ENCODE measurements at places on chromosomes 5 and 9.

GRCh38 chr9:88481933-88482332 is 53.0 kb upstream of the NXNL2 start:
- DNase-seq, result no peak

GRCh38 chr5:153081385-153081784 is 409.1 kb upstream of the GRIA1 start:
- no peak for DNase-seq

DNA sequence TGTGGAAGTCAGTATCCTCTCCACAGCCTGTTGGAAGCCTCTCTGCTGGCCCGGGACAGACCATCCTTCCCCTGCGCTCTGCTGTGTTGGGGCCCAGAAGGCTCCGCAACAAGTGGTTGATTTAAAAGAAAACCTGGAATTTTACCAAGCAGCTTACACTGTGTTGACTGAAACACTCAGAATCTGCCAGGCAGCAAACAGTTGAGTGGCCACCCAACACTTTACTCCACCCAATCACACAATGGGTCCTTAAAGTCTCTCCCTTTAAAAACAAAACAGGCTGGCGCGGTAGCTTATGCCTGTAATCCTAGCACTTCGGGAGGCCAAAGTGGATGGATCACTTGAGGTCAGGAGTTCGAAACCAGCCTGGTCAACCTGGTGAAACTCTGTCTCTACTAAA is 28.0 kb upstream of the DMRT3 start:
- DNase-seq, result no peak

DNA sequence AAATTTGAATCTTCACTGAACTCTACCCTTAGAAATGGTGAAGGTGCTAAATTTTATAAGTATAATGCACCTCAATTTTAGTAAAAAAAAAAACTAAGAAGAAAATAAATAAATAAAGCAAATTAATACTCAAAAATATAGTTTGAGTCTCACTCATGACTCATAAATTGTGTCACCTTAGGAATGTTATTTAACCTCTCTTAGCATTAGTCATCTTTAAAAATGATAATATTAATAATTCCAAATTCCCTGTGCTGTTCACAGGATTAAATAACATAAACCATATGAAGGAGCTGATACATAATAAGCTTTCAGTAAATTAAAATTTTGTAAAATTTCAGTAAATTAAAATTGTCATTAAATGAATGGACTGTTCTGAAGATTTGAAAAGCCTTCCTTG is 339.8 kb upstream of the RGMB start:
- no peak for DNase-seq

- DNase-seq, result peak; percentile 27
These were observed 33.1 kb downstream of the DAB2IP start for GRCh38 chr9:121684381-121685145.

GRCh38 chr9:133057006-133057405 is 4.8 kb upstream of the CEL start:
- peak; percentile 44 for DNase-seq

DNA sequence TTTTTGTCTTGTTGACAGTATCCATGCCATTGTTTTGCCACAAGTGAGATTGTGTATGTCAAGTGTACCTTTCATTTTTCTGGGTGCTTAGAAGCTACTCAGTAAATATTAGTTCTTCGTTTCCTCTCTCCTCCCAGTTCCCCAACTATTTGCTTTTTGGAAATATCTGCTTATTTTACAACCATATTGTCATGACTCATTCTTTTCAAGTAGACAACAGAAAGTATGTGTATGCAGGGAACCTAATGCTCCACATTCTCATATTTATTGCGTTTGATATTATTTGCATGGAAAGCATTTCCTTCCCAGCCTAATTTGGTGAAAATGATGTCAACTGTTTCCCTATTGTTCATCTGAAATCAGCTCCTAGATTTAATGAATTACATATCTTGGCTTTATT is 483.7 kb upstream of the RIOK2 start:
- DNase-seq, result no peak

GRCh38 chr5:42531611-42532010 is 108.4 kb downstream of the GHR start:
- DNase-seq, result no peak

DNA sequence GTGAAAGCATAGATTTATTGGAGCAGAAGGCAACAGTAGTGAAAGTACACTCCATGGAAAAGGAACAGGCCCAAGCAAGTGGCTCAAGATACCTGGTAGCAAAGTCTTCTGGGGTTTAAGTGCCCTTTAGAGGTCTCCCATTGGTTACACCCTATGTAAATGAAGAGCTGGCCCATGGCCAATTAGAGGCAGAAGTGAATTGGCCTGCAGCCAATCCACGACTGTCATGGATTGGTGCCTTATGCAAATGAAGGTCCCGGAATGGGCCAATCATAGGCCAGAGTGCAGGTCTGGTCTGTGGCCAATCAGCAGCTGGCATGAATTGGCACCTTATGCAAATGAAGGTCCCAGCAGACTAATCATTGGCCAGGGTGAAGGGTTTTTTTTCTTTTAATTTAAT is 64.2 kb upstream of the PCSK5 start:
- no peak for DNase-seq

DNA sequence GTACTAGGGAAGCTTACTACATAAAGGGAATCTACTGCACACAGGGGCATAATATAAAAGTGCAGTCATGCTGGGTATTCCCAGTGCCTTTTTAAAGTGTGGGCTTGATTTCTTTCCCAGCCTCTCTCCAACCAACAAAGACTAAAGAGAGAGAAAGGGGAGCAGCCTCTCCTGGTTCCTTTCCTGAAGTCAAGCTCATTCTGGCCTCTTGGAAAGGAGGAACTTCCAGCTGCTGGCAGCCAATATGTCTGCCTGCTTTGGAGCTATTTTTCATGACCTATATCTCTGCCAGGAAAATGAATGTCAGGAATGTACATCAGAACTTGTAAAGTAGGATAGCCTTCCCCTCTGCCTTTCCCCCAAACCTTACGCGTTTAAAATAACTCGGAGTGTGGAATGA is 57.1 kb downstream of the RAB3C start:
- no peak for DNase-seq

- DNase-seq, result no peak
These were observed 51.7 kb upstream of the KCNMB1 start for GRCh38 chr5:170440771-170441392.

DNA sequence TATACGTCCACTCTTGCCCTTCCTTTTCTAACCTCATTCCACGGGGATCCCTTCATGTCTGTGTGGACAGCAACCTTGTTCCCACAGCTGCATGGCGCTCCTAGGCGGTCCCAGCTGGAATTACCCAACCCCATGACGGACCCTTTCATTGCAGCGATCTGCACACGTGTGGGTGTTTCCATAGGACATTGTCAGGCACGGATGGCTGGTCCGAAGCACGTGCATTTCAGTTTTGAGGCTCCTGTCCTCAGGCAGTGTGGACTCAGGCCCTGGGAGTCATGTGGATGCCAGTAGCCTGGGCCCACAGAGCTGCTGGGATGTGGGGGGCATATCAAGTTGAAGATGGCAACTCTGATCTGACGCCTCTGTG is 15.0 kb downstream of the CARD19 start:
- no peak for DNase-seq

DNA sequence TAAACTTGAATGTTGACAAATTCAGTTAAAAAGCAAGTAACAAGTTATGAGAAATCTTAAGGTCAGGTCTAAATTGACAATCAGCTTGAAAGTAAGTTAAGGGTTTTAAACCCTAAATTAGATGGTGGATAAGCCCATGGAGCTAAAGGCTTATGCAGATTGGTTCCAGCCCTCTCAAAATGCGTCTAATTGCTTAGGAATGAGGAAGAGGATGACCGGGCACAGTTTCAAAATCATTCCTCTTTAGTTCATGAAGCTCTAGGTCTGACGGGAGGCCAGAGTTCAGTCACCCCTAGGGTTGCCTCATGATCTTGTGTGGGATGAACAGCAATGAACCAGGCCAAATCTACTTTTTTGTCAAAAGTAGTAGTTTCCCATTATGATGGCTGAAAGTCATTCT is 75.4 kb downstream of the SLC38A9 start:
- no peak for DNase-seq

- DNase-seq, result no peak
These were observed 2.8 kb upstream of the TEX10 start for GRCh38 chr9:100355561-100355960.

- no peak for DNase-seq
These were observed 164.3 kb upstream of the CLINT1 start for GRCh38 chr5:158023266-158023665.

GRCh38 chr5:135776457-135776856 is 58.0 kb upstream of the SLC25A48 start:
- DNase-seq, result no peak

GRCh38 chr5:60365001-60365400 is 335.0 kb downstream of the DEPDC1B start:
- DNase-seq, result no peak

DNA sequence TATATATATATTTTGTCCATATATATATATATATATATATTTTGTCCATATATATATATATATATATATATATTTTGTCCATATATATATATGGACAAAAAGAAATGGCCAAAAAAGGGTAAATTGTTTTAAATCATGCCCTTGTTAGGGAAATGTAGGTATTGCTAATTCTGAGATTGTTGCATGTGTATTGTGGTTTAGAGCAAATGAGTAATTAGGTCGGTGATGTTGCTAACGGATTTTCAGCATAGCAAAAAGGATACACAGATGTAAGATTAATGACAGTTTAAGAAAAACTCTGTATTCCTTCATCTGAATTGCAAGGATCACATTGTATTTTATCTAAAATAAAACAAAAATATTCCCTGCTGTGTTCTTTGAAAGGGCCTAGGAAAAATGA is 40.2 kb downstream of the OSTF1 start:
- DNase-seq, result peak; percentile 83

GRCh38 chr9:124658165-124659017 is 112.7 kb downstream of the NR6A1 start:
- peak; percentile 61 for DNase-seq

DNA sequence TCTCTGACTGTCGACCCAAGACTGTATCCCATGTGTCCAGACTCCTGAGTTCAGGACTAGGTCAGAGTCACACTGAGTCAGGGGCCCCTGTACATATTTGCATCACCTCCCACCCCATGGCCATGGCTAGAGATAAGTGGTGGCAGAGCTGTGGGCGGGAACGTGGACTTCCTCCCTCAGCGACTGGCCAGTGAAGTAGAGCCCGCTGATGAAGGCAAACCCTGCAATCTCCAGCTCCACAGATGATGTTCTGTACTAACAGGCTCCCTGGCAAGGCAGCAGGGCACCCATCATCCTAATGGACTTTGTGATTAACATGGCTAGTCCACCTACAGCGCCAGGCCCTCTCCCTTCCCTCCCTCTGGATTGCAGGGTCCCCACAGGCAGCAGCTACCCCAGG is 110.5 kb upstream of the LRRTM2 start:
- DNase-seq, result no peak

DNA sequence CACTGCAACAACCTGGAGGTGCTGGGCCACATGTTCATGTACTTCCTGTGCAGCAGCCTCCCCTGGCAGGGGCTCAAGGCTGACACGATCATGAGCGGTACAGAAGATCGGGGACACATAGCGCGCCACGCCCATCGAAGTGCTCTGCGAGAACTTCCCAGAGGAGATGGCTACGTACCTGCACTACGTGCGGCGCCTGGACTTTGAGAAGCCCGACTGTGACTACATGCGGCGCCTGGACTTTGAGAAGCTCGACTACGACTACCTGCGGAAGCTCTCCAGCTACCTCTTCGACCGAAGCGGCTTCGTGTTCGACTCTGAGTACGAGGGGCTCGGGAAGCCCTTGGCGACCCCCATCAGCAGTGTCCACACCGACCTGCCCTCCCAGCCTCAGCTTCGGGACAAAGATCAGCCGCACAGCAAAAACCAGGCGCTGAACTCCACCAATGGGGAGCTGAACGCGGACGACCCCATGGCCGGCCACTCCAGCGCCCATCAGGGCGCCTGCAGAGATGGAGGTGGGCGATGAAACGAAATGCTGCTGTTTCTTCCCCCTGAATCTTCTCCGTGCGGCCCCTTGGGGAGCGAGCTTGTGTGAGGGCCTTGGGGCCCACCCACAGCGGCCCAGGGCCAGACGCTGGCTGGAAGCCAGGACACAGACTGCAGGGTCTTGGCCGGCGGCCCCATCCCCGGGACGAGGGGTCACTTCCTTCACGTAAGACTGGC is 56.5 kb downstream of the JAK2 start:
- no peak for DNase-seq

- DNase-seq, result no peak
These were observed 68.5 kb upstream of the MYO10 start for GRCh38 chr5:17004441-17005106.

- DNase-seq, result no peak
These were observed 24.8 kb upstream of the CTNNAL1 start for GRCh38 chr9:109037946-109038715.

DNA sequence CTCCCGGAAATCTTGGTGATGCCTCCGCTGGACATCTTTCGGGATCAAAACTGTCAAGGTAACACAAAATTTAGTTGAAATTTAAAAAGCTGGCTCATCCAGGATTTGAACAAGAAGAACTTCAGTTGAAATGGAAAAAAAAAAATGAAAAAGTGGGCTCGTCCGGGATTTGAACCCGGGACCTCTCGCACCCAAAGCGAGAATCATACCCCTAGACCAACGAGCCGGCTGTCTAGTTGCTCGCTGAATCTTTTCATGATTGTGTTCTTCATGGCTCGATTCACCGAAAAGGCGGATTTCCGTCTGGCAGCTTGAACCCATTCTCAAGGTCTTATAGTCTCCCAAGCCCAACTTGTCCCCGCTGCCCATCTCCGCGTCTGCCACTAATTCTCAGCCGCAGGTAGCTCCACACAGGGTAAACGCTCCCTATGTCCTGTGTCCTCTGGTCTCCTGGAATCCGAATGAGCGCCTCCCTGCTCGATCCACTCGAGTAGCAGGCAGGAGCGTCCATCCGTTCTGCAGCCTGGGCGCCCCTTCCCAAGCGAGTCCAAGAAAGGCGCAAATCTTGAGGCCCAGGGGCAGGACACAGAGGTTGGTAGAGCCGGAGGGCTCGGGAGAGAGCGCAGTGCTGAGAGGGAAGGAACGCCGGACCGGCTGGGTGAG is 16.2 kb downstream of the TRIM7 start:
- peak; percentile 86 for DNase-seq

DNA sequence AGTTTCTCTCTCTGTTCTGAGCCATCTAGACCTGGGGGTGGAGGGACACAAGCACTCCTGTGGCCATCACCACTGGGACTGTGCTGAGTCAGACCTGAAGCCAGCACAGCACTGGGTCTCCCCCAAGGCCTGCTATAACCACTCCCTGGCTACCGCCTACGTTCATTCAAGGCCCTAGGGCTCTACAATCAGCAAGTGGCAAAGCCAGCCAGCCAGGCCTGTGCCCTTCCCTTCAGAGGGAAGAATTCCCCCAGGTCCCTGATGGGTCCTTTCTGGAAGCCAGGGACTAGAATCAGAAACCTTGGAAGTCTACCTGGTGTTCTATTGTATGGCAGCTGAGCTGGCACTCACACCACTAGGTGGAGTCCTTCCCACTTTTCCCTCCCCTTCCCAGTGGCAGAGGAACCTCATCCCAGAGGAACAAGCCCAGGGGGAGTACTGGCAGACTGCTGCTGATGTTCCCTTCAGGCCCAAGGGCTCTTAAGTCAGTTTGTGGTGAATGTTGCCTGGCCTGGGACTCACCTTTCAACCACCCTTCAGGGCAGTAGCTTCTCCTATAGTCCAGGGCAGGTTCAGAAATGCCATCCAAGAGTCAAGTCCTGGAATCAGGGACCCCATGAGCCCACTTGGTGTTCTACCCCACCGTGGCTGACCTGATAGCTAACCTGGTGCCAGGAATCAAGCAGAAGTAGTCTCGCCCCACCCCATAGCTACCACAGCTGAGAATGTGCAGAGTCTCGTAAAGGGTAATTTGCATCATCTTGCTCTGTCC is 20.0 kb downstream of the JMY start:
- DNase-seq, result peak; percentile 22

Data from activated CD4-positive, alpha-beta T cell treated with anti-CD3 and anti-CD28 coated beads, Interleukin-10, Interleukin-2, amounts not matched to agents 100 ng/mL and 50 ng/mL, durations not matched to agents 16 hours and 8 hours (primary cell).